Activated naive CD4-positive, alpha-beta T cell (primary cell): ENCODE measurements at places on chromosomes 1 and 21.

DNA sequence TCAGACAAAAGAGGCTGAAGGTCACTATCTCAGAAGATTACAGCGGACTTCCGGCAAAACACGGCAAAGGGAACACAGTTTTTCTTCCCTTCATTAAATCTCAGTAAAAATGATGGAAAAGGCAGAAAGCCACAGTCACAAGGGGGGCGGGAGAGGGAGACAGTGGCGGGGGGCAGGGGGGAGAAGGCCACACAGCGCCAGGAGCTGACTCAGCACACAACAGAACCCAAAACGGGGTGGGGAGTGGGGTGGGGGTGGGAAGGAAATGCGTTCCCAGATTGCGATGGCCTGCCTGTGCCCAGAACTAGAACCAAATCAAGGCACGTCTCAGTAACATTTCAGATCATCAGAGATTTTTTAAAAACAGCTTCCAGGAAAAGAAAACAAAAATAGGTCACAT is 13.4 kb downstream of the CFAP74 start:
- no peak for DNase-seq

GRCh38 chr21:42202321-42202720 is 16.6 kb upstream of the ABCG1 start:
- DNase-seq = no peak

- DNase-seq = no peak
Measured at GRCh38 chr21:43681650-43682049, 22.3 kb downstream of the RRP1B start.

- no peak for DNase-seq
Measured at GRCh38 chr1:153687346-153688125, 9.0 kb downstream of the NPR1 start.

DNA sequence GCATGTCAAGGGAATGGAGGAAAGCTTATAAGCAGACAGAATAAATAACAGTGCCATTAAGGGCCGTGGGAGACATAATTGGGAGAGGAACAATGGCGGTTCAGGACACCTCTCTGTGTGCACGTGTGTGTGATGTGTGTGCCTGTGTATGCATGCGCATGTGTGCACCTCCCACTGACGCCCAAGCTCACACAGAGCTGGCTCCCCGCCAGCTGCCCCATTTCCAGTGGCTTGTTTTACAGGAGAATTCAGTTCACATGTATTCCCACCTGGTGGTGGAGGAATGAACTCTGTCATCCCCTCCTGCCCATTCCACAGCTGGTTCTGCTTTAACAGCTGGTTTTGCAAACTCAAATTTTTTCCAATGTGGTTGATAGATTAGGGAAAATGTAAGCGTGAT is 262.2 kb downstream of the AJAP1 start:
- no peak for DNase-seq

DNA sequence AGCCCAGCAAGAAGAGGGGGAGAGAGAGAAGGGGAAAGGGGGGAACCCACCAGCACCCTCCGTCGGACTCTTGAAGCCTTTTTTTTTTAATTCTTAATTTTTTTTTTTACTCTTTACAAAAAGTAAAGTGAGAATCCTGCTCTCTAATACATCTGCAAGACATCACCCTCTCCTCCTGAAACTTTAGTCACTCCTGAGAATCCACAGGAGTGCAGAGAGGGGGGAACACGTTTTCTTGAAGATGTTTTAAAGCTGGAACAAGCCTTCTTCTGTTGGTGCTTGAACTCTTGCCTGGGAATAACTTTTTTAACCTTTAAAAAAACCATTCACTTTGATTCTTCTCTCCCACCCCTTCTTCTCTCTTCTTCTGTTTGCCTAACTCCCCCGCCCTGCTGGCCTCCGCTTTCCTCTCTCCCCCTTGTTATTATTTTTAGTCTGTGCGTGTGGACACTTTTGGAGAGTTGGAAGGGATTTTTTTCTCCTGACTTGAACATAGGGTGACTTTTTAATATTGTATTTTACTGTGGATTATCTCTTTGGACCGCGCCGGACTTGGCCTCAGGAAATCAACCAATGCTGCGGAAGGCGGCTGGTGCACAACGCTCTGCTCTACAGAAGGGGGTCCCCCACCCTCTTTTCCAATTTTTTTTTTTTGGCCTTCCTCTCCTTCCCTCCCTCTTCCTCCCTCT is 383 bp upstream of the PRRX1 start:
- no peak for DNase-seq

DNA sequence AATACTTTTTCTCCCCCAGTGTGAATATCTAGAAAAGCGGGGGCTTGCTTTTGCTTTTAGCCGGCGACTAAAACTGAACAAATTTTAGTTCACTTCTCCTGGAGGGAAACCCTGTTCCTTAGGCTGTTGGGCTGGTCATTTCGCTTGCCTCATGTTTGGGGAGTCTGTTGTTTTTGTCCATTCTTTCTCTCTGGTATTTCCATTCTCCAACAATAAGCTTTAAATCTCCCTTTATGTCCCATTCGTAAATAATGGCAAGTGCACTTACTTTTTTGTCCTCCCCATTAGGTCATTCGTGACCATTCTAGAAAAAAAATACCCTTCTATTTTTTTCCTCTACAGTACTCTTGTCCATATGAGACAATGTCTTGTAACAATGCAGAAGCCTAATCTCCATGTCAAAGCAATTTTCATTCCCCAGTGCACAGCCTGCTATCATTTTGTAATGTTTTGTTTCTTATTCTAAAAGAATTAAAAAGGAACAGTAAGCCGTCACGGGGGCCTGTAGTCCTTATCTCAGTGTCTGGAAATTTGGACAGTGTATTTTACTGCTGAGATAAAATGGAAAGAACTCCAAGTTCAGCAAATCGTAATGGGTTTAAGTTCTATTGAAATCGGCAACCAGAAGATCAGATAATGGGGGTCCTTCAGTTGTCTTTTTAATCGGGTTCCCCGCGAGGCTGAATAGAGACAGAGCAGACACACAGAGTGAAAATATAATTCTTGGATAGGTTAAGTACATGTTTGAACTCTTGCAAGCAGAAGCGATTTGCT is 21.8 kb downstream of the PROX1 start:
- DNase-seq = no peak
